CD8-positive, alpha-beta T cell (primary cell): ENCODE measurements at places on chromosomes 7 and 10.

DNA sequence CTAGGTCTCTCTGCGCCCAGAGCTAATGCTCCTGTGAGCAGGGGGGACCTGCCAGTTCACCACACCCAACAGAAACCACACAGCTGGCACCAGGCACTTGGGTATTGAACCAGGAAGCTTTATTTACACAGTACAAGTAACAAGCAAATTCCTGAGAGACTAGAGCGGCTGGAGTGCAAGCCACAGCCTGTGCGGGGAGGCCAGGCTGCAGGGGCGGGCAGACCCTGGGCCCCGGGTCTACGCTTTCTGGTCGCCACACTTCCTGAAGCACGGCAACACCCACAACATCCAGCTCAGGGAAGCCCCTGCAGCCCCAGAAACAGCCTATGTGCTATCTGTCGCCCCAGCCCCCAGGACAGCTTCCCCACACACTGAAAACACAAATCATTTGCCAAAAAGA, 125.0 kb downstream of the FAM53B start:
- no peak for DNase-seq

DNA sequence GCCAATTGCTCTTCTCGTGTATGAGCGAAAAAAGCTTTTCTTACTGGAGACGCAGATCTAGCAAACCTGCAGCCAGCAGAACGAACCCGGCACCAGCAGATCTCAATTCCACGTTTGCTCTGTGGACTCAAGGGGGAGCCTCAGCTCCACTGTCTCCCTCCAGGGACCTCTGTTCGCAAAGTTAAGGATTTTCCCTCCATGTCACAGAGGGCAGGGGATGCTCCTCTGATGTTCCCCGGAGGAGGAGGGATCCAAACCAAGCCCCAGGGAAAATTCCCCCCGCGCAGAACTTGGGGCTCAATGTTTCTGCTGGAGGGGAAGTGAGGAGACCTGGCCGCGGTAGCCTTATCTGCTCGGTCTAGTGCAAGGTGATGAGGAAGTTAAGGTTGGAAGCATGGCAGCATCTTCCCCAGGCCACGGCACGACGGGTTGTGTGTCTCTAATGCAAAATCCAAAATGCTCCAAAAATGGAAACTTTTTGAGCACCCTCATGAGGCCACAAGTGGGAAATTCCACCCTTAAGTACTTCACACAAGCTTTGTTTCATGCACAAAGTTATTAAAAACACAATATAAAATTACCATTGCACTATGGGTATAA, 9.0 kb downstream of the IQCE start:
- DNase-seq: no peak

DNA sequence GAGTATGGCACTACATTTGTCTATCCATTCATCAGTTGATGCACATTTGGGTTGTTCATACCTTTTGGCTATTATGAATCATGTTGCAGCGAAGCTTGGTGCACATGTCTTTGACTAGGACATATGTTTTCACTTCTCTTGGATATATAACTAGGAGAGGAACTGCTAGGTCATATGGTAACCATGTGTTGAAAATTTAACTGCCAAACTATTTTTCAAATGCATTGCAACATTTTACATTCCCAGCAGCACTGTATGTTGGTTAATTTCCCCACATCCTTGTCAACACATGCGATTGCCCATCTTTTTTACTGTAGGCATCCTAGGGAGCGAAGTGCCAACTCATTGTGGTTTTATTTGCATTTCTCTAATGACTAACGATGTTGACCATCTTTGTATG, 183.4 kb downstream of the PRKCQ start:
- DNase-seq: no peak

DNA sequence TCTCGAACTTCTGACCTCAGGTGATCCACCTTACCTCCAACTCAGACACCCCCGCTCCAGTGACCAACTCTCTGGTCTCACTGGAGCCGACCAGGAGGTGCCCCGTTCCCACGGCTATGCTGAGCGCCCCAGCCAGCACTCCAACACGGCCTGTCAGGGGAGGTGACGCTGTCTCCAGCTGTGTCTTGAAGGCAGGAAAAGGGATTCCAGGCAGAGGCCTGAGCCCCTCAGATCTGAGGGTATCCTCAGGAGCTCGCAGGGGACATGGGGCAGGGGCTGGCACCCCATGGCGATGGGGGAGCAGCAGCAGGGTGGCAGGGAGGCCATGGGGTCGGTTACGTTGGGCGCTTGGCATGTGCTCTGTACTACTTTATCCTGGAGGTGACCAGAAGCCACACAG, 94.3 kb upstream of the RHEB start:
- no peak for DNase-seq

DNA sequence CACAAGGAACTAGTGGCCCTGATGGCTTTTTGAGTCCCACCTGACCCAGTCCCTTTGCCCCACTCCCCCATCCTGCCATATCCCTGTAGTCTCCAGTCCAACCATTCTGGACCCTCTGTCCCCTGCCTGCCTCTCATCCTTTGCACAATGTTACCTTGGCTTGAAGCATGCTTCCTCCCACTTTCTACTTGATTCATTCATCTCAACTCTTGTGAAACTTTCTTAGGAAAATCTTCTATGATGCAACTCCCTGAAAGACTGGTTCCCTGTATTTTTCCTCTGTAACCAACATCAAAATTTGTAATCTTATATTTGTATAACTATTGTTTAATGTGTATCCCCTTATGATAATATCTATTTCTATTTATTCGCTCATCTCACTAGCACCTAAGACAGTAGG, 151.5 kb downstream of the LRRTM3 start:
- no peak for DNase-seq

- DNase-seq: no peak
Measured at GRCh38 chr10:58435297-58435985, 50.2 kb downstream of the TFAM start.

- DNase-seq: no peak
Measured at GRCh38 chr7:42210779-42211178, 26.2 kb downstream of the GLI3 start.

GRCh38 chr7:137462074-137462715, 118.7 kb upstream of the PTN start:
- DNase-seq: no peak
